ENCODE measurements at places on chromosomes 2 and 18. TPM values are rescaled to one million over a fixed set of nuclear protein-coding genes. Genes with fewer than 3 reads are reported as not detected.

COBLL1 gene
- total RNA-seq, result 6.2 TPM

ALK gene
- 0.09 TPM for total RNA-seq

DNA sequence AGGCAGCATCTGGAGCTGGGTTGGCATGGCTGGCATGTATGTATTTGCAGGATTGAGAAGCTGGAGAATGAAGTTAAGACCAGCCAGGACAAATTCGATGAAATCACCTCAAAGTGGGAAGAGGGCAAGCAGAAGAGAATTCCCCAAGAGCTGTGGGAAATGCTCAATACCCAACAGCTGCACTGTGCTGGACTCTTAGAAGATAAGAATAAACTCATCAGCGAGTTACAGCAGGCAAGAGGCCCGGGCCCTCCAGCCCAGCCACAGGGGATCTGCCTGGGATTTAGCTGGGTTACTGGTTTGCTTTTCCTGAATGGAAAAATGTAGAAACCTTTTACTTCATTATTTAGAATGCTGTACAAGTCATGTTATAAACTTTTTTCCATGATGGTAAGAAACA lies 22.5 kb downstream of the DRC1 start:
- no peaks in the 10 kb centered on the region for H3K27me3 ChIP-seq
- H3K4me1 ChIP-seq, result peaks cover 2% of the 10 kb centered on the region
- no peak overlapping the region for H3K27ac ChIP-seq
- no peak overlapping the region for H3K4me3 ChIP-seq
- no peak for DNase-seq

GRCh38 chr2:11123856-11124759 lies 31.2 kb upstream of the SLC66A3 start:
- H3K36me3 ChIP-seq, result no peaks in the 10 kb centered on the region
- DNase-seq, result peak; percentile 97
- H3K4me1 ChIP-seq, result no peaks in the 10 kb centered on the region
- no peaks in the 10 kb centered on the region for H3K27me3 ChIP-seq
- no peak overlapping the region for H3K27ac ChIP-seq
- no peak overlapping the region for H3K4me3 ChIP-seq

GRCh38 chr2:73301636-73302035 lies 8.3 kb upstream of the EGR4 start:
- H3K4me3 ChIP-seq, result no peak overlapping the region
- H3K27ac ChIP-seq, result no peak overlapping the region
- peaks cover 3% of the 10 kb centered on the region for H3K27me3 ChIP-seq
- H3K36me3 ChIP-seq, result no peaks in the 10 kb centered on the region
- DNase-seq, result no peak
- H3K4me1 ChIP-seq, result no peaks in the 10 kb centered on the region

DNA sequence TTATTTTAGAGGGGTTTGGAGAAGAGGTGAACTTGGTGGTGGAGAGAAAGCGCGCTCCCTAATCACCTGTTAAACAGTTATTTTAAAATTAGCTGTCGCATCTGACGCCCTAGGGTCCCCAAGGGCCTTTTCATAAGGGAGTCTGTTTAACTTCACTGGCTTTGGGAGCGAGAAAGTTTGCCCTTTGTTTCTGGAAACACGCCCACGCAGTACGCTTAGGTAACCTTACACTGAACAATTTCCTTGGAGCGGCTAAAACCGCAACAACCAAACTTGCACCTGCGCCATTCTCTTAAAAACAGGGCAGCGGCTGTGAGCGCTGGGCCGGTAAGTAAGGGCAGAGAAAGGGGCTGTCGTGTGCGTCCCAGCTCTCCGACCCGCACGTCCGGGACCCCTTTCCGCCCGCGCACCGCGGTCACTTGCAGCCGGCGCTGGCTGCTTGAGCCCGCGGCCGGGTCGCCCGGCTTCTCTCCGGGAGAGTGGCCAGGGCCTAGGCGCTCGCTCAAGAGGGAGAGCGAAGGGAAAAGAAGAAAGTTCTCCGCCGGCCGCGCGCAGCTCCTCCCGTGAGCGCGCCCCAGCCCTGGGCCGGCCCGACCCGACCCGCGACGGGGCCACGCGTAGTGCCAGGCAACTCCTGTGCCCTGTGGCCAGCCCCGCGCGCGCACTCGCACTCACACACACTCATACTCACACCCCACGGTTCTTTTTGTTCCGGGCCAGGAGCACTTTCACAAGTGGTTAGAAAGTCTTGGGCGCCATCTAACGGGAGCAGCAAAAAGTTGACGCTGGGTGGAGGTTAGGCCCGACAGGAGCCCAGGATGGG lies 19.2 kb downstream of the POU3F3 start:
- no peak overlapping the region for H3K27ac ChIP-seq
- H3K36me3 ChIP-seq, result no peaks in the 10 kb centered on the region
- H3K4me1 ChIP-seq, result peaks cover 13% of the 10 kb centered on the region
